ENCODE measurements at places on chromosomes 4 and X.

DNA sequence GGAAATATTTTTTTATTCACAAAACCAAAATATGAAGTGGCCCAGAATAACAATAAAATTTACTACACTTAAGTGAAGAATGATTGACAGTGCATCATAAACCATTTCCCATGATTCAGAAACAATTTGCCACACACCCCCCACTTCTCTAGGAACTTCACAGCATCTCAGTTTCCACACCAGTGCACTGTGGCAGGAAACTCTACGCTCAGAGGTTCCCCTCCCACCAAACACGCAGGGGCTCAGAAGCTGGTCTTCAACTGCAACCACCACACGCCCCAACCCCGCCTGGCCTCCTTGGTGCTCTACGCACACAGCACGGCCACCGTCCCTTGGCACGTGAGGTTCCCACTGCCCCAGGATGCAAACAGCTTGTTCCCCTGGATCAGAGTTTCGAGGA is 63.7 kb downstream of the ZFYVE28 start:
- no peak for DNase-seq

DNA sequence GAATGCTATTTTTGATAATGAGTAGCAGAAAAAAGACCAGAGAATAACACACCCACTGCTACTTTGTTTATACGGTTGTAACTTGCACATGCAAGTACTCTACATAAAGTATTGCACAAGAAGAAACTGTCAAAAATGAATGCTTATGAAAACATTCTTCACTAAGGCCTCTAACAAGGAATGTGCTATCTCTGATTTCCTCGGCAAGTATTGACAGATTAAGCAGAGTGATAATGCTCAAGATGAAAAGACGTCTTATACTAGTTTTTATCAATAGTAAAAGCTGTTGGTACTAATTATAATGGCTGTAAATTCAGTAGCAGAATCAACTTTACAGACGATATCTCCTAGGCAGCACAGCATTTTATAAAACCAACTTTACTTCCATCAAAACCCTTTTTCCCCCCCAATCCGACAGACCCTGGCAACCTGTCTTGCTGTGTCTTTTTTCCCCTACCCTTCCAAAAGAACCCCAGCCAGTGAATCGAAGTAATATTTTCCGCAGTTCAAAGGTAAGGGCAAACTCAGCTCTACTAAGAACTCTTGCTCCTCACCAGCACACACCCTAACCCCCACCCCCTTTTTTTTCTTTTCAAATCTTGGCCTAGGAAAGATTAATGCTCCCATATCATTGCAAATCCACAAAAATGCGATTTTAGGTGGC is 1.5 kb downstream of the FRYL start:
- no peak for DNase-seq

- no peak for DNase-seq
These were observed 108.7 kb upstream of the LCORL start for GRCh38 chr4:18130256-18130655.

GRCh38 chr4:4488405-4489404 is 53.1 kb downstream of the STX18 start:
- peak; percentile 44 for DNase-seq

GRCh38 chr4:125097729-125098128 is 217.0 kb upstream of the FAT4 start:
- no peak for DNase-seq

GRCh38 chr4:23855912-23856605 is 33.8 kb downstream of the PPARGC1A start:
- DNase-seq, result no peak

DNA sequence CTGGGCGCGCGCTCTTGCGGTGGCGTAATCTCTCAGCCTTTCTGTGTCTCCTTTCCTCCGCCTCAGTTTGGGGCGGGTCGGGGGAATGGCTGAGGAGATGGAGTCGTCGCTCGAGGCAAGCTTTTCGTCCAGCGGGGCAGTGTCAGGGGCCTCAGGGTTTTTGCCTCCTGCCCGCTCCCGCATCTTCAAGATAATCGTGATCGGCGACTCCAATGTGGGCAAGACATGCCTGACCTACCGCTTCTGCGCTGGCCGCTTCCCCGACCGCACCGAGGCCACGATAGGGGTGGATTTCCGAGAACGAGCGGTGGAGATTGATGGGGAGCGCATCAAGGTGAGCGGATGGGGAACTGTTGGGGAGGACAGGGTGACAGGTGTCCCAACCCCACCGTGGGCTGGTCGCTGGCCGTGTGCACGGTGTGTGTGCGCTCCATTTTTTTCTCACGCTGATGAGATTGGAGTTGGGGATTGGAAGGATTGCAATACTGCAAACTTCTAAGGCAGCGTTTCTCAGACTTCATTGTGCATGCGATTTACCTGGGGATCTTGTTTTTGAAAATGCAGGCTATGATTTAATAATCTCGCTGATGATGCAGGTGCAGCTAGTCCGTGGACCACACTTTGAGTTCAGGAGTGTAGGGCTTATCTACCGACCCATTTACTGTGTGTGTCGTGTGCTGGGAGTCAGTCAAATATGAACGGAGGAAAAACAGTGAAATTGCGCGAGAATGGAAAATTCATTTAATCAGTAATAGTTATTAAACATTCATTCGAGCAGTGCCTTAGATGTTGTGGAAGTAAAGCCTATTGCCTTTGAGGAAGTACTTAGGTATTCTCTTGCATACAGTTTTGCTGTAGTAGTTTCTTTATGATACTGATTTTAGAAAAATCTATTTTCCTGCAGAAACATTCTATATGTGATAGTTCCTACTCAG is at the start of gene RAB33B:
RAB33B (plus strand) TSS at position 11 of the 935 bp plus-strand sequence; CDS start at position 86, 75 bp downstream.
- no peak for DNase-seq

All from stimulated activated CD8-positive, alpha-beta memory T cell treated with anti-CD3 and anti-CD28 coated beads, Interleukin-7, amount 100 ng/mL, for 1 hour (primary cell).